GF-D8 (cell line): ENCODE measurements at places on chromosomes 2 and 18.

GRCh38 chr18:47500930-47501329, 249.5 kb upstream of the SKOR2 start:
- DNase-seq = no peak

GRCh38 chr2:117853873-117854272, 39.4 kb downstream of the DDX18 start:
- DNase-seq = no peak

DNA sequence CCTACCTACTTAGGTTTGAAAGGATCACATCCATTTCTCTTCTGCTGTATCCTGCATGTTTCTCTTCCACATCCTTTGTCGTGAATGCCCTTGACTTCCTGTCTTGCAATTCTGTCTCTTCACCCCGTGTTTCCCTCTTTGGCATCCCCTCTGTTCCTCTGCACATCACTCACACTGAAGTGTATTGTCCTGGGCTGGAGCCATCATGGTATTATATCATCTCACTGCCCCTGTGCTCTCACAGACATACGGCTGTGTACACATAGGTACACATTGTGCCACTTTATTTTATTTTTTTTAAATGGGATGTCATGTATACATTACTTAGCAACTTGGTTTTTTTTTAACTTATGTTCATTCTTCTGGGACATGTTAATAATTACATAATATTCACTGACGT, 291.6 kb downstream of the ALPK2 start:
- no peak for DNase-seq

DNA sequence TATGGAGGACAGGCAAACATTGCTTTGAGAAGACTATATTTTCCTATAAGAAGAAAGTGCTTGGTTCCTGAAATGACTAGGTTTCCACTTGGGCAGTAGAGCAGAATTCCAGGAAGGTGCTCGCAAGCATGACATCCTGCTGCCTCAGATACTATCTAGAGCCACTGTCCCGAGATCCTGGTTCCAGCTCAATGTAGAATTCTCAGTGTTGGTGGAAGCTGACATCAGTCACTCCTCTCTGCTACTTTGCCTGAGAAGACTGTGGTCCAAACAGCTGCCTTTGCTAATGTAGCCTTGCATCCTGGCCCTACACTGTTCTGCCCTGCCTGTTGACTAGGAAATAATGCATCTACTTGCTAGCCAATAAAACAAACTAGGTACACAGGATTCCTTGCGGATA, 50.0 kb upstream of the ITGA6 start:
- no peak for DNase-seq

DNA sequence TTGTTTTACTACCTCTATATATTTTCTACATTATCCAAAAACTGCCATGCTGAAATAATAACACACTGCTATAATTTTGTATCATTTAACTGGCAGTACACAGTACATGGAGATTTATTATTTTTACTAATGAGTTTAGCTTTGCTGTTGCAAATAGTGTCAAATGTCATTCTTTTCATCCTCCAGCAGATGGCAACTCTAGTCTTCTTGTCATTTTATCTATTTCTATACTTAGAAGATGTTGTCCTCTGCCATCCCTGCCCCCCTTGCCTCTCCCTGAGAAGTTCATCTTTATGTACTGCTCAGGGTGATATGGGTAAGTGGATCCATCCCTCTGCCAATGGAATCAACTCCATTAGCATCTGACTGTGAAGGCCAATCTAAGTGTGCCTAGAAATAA, 21.7 kb upstream of the LRRTM1 start:
- DNase-seq = no peak

DNA sequence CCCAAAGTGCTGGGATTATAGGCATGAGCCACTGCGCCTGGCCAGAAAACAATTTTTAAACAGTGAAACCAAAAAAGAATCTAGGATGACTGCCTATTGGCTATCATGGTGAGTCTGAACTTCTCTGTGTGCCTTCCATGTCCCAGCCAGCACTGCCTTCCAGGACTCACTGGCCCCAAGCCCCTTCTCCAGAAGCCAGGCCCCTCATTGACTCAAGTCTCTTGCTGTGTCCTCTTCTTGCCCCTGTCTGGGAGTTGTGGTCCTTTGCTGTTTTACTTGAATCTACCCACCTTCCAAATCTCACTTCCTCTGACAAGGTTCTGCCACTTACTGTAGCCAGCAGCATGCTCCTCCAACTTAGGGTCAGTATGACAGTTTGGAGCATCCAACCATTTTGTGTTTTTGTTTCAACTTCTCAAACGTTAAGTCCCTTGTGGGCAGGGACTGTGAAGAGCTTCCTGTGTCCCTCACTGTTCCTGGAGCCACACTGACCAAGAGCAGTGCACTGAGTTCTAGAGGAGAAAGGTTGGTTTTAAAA, 41.7 kb downstream of the ST3GAL5 start:
- no peak for DNase-seq

DNA sequence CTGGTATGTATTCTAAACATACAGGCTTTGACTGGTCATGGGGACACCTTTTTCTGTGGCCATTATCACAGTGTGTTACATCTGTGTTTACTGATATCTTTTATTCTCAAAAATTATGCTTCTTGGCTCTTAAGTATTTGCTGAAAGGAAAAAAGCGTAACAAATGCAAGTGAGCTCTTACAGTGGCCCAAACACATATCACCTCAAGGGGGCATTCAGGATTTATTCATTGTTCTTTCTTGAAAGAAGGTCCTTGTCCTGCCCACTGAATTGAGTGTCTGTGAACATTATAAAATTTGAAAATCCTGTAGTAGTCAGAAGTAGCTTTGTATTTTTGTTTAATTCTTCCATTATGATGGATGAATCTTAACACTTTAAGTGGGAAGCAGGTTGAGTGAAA, 454.5 kb downstream of the XIRP2 start:
- no peak for DNase-seq

DNA sequence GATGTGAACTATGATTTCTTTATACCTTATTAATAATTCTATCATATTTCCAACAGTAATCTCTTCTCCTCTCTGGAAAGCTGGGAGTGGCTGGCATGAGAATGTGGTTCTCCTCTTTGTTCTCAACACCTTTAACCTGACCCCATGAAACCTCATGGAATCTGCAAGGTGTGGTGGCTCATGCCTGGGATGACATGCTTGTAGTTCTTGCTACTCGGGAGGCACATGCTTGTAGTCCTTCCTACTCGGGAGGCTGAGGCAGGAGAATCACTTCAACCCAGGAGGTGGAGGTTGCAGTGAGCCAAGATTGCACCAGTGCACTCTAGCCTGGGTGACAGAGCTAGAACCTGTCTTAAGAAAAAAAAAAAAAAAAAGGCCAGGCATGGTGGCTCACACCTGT, 10.8 kb upstream of the CDCA7 start:
- DNase-seq = no peak

GRCh38 chr2:19652811-19653210, 249.0 kb downstream of the TTC32 start:
- no peak for DNase-seq

GRCh38 chr2:229572507-229573271, 141.7 kb downstream of the DNER start:
- DNase-seq = no peak

- DNase-seq = no peak
Measured at GRCh38 chr2:25256488-25256875, 85.2 kb downstream of the DNMT3A start.

DNA sequence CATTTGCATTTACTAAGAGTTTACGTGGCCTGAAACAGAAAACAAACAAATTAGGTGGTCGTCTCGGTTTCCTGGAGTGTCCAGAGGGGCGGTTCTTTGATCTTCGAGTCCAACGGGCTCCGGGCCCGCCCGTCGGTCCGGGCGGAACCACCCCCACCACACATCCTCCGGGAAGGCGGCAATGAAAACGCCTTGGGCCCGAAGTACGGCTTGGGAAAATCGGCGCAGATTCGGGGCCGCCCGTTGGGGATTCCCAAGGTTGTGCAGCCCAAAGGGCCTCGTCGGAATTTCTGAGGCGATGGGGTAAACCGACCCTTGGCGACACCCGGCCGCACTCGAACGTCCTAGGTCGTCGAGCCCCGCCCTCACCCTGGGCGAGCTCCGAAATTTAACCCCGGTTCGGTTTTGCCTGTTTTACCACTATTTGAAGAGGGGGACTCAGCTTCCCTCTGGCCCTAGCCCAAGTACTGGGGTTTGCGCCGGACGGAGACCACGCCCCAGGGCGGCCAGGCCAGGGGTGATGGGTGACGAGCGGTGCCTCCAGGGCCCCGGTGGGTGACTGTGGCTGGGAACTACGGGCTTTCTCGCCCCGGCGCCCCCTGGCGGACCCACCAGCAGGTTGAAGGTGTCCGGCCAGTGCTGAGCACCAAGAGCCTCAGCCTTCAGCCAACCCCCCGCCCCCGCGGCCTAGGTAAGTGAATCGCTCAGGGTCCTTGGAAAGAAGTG, 1.9 kb upstream of the CFAP53 start:
- DNase-seq = no peak

- no peak for DNase-seq
Measured at GRCh38 chr2:199977984-199978415, 22.6 kb downstream of the MAIP1 start.

DNA sequence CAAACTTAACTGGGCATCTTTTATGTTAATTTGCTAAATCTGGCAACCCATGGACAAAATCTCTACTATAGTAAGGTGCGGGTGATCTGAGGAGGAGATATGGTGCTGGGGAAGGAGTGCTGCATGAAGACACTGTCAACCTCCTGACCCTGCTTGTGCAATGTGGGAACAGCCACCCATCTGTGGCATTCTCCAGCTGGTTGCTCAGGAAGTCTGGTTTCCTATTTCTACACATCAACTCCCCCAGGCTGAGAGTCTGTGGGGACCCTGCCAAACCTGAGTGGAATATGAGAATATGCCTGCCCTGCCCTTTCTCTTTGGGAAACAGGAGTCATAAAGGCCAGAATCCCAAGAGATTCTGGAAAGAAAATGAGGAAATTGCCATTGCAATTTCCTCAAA, 60.1 kb upstream of the PAX3 start:
- DNase-seq = peak; percentile 83

GRCh38 chr2:235678712-235679111, 184.9 kb downstream of the AGAP1 start:
- DNase-seq = no peak

GRCh38 chr2:127072970-127073369, 34.0 kb downstream of the BIN1 start:
- no peak for DNase-seq

DNA sequence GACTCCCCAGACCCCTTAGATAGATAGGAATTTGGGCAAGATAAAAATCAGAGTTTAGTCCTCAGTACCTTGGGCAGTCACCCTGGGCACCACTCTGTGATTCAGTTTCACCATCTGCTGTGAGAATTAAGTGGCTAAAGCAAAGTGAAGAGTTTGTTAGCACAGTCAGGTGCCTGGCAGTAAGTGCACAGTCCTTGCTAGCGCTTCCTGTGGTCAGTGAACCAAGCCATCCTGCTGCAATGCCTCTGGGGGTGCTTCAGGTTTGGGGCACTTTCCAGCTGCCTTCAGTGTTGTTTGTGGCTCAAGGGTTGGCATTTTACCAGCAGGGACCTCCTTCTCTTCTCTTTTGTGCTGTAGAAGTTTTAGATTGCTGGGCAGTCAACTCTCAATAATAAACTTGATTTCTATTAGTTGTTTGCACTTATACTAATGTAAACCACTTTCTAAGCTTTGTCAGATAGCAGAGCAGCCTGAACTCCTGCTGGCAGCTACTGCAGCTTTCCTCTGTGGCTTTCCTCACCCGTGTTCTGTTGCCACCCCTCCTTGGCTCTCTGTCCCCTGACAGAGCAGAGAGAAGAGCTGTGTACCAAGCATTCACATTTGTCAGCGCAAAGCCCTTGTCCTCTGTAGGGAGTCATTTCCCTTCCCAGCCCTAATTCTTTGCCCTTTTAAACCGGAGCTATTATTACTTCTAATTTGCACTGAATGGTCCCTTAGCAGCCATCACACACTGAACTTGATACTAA, 48.4 kb upstream of the RMP24 start:
- no peak for DNase-seq

DNA sequence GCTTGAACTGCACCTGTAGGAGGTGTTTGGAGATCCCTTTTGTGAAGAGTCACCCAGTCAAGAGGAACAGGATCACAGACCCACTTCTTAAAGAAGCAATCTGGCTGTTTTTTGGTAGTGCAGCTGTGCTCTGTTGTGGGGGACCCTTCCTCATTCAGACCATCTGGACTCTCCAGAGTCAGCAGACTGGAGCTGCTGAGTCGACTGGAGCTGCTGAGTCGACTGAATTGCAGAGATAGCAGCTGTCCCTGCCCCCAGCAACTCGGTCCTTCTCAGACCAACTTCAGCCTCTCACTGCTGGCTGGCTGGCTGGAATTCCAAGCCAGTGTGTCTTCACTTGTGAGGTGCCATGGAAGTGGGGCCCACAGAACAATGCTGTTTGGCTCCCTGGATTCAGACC, 56.8 kb downstream of the GTF3C3 start:
- no peak for DNase-seq

DNA sequence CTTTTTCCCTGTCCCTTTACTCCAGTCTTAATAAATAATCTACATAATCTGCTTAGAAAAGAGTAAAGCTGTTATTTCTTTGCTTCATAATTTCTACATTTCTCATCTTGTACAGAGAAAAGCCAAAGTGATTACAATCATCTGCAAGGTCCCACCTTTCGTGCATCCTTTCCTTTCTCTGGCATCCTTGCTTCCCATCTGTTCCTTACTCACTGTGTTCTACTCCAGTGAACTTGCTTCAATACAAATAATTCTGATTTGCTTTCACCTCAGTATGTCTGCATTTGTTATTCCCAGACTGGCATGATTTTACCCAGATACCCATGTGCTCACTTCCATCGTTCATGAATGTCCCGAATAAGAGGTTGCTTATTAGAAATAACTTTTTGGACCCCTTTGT, 99.4 kb upstream of the DSEL start:
- DNase-seq = no peak

DNA sequence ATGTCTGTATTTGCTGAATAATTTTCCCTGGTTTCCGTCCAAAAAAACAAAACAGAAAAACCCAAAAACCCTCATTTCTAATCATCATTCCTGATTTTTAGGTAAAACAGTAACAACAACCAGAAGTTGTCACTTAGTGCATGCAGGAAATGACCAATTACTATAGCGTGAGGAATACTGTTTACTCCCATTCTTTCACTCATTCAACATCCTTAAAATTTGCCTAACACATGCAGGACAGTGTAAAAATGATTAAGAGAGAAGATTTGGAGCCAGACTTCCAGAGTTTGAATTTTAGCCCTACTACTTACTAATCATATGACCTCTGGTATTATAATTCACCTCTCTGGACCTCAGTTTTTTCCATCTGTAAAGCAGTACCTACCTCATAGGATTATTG, 83.1 kb downstream of the FIGN start:
- no peak for DNase-seq

DNA sequence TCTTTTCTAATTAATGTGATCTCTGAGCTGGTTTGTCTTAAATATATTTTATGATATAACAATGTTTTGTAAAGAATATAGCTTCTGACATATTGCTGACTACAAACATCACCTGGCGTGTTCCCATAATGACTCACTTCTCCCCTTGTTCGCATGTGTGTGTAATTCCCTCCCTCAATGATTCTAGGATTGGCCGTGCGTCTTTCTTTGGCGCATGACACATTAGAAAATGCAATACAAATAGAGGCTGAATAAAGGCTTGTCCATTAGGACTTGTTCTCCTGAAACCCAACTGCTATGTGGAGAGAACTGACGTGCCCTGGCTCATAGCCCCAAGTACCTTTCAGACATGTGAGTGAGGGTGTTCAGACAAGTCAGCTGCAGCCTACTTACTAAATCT, 159.7 kb upstream of the CDH20 start:
- DNase-seq = no peak
